ENCODE measurements at places on chromosomes 6 and 20.

DNA sequence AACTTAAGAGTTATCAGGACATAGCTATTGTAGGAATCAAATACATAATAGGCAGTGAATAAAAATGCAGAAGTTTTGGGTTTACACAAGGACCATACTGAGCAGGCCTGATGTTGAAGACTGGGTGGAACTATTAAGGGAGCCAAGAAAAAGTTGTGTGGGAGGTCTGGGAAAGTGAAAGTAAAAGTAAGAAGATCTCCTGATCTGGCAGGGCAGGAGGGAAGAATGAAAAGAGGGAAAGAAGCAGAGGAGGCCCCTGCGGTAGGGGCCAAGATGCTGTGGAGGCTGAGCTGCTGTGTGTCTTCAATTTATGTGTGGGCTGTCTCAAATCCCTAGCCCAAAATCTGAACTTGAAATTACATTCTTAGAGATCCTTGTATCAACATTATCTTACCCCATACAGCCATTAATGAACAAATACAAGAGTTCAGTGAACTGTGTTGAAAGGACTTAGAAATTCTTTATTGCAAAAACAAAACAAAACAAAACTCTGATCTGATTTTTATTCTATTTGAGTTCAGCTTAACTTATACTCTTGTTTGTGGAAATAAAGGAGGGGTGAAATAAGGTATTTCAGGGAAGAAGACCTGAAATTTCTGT is 1183.8 kb downstream of the HACE1 start:
- DNase-seq: no peak

DNA sequence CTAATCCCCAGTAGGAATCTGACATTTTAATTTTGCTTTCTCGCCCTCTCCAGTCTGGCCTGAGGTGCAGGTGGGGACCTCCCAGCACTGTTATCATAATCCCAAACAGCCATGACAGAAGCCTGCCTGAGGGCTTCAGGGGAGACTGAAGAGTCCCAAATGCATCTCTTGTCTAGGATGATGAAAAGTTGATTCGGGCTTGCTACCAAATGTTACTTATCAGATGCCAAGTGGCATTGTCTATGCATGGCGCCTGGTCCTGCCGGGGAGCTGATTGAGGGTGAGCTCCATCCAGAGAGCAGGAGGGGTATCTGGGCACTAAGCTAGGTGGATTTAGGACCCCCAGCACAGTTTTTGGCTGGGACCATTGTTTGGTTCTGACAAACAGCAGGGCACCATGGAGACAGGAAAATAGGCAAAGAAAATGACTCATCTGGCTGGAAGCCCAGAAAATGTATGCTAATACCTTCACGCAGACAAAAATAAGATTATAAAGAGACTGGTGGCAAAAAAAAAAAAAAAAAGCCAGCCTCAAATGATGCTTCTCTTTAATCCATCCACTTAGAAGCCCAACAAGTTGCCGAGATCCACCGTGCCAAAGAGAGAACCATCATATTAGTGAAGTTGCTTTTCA is 513.7 kb upstream of the SULF2 start:
- DNase-seq: peak; percentile 92

DNA sequence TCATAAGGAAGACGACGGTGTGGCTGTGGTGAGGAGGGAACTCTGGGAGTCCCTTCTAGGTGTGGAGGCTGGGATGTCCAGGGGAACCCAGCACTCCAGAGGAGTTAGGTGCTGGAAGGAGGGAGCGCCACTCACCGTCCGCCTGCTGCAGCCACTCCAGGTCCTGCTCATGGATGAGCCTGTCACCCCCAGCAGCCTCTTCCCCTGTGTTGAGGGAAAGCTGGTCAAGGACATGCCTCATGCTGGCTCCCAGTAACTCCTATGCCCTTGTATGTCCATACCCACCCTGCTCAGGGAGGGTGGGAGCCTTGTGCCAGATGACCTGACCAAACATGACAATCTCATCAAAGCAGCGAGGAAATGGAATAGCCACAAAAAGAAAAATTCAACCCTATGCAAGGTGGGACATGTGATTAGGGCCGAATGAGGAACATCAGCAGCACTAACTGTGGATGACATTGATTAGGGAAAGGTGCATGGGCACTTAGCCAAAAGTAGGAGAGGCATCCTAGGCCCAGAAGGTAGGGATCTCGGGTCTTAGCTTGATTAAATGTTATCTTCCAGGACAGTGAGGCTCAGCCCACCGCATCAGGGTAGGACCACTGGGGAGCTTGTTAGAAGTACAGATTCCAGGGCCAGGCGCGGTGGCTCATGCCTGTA is 3.0 kb downstream of the DNPH1 start:
- no peak for DNase-seq

DNA sequence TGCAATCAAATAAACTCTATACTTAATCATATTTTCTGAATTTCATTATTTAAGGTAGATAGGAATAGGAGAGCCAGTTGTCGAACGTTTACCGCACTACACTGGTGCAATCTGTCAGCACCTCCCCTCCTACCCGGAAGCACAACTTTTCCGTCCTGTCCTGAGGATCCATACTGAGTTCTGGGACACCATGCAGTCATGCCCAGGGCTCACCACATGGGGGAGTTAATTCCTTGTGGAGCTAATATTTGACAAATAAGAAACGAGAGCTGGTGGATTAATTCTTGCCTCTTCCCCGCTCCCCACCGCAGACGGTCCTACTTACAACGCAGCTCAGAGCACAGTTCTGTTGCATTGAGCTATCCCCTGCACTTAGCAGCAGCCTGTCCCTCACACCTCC is 107.7 kb upstream of the RALGAPA2 start:
- peak; percentile 30 for DNase-seq

Data from GM23248 (cell line).